Adrenal gland (tissue), 19 donors: ENCODE measurements at places on chromosomes 3 and 15. TPM values are rescaled to one million over a fixed set of nuclear protein-coding genes. Genes with fewer than 3 reads are reported as not detected.

DNA sequence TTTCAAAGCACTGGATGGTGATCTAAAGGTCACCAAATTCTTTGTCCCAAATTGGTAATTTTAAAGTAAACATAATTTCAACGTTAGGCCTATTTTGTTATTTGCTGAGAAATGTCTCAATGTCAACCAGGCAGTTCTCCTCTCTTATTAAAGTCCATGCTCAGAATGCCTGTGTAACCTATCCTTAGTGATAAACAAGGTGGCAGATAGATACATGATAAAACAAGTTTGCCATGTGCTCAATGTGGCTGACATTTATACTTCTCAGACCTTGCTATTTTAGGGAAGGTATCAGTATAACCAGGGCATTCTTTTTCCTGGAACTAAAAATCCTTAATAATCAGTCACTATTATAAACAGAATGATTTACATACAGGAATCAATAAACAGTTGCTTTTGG, 8.5 kb downstream of the MBNL1 start:
- no peak for DNase-seq

DNA sequence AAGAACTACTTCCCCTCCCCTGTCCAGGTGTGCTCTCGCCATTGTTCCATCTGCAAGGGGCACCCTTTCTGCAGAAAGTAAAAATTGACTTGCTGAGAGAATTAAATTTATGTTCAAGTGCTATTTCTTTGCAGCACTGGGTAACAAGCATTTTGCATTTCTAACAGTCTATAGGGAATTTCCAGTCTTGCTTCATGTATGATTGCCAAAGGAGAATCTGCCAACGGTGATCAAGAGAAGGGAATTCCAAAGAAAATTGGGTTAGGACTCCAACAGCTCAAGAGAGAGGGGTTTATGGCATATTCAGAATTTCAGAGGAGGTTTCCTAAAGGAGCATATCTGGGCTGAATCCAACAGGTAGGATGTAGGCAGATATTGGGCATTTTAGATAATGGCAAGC, 136.7 kb upstream of the WNT5A start:
- no peak for DNase-seq

GRCh38 chr3:140736863-140737460, 59.1 kb downstream of the TRIM42 start:
- peak; percentile 50 for DNase-seq

Gene NRROS
- total RNA-seq = 7.6 TPM

Gene ACOX2
- total RNA-seq = 8.1 TPM

- no peak for DNase-seq
Observed at GRCh38 chr15:47363653-47364052, 353.7 kb upstream of the SEMA6D start.

Gene SLC12A1
- not detected for total RNA-seq

GRCh38 chr15:43776101-43776717, 557 bp downstream of the ELL3 start:
- DNase-seq = peak; percentile 59

DNA sequence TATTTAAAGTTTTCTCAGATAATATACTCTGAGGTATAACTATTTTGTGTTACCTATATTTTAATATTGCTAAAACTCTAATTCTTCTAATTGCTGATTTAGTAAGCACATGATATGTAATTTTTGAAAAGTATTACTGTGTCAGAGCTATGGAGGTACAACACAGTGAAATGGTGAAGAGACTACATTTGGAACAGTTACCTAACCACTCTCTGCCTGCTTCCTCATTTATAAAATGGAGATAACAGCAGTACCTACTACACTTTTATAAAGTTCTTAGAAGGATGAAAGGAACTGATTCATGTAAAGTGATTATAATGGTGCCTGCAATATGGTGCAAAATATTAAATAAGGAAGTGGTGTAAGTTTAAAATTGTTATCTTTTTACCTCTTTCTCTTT, 16.3 kb upstream of the NEK10 start:
- no peak for DNase-seq

DNA sequence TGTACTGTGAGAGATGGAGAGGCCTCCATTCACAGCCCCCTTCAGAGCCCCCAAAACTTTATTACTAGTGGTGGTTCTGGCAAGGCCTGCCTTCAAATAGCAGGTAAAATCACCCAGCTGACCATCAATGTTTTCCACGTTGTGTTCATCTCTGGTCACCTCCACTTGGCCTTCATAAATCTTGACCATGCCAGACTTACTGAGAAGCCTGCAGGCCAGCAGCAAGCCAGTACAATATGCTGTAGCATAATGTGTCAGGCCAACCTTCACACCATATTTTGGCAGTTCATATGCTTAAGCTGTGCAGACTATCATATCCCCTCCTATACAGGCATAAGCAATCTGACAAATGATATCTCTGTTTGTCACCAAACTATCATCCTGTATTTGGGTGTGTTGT, 62.1 kb downstream of the ZNF621 start:
- no peak for DNase-seq
